ENCODE measurements at places on chromosomes 3 and 15.

- DNase-seq = no peak
These were observed 79.1 kb upstream of the ABI3BP start for GRCh38 chr3:101072300-101072699.

DNA sequence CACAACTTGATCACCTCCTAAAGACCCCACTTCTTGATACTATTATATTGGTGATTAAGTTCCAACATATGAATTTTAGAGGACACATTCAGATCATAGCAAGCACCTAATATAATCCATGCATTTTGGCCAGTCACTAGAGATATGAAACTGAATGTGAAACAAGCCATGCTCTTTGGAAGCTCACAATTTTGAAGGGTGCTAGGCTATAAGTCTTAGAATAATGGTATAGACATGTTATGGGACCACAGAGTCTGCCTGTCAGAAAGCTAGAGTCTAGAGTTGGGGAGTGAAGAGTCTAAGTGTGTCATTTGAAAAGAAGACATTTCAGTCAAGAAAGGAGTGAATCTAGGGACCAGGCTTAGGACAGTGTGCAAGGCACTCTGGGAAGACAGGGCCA is 186.4 kb upstream of the SLC24A5 start:
- no peak for DNase-seq

- DNase-seq = no peak
These were observed 111.9 kb upstream of the TSC22D2 start for GRCh38 chr3:150296123-150296735.

- no peak for DNase-seq
These were observed 166.2 kb downstream of the CHDH start for GRCh38 chr3:53680028-53680427.

- no peak for DNase-seq
These were observed 68.9 kb downstream of the EPHB1 start for GRCh38 chr3:134863915-134864314.

DNA sequence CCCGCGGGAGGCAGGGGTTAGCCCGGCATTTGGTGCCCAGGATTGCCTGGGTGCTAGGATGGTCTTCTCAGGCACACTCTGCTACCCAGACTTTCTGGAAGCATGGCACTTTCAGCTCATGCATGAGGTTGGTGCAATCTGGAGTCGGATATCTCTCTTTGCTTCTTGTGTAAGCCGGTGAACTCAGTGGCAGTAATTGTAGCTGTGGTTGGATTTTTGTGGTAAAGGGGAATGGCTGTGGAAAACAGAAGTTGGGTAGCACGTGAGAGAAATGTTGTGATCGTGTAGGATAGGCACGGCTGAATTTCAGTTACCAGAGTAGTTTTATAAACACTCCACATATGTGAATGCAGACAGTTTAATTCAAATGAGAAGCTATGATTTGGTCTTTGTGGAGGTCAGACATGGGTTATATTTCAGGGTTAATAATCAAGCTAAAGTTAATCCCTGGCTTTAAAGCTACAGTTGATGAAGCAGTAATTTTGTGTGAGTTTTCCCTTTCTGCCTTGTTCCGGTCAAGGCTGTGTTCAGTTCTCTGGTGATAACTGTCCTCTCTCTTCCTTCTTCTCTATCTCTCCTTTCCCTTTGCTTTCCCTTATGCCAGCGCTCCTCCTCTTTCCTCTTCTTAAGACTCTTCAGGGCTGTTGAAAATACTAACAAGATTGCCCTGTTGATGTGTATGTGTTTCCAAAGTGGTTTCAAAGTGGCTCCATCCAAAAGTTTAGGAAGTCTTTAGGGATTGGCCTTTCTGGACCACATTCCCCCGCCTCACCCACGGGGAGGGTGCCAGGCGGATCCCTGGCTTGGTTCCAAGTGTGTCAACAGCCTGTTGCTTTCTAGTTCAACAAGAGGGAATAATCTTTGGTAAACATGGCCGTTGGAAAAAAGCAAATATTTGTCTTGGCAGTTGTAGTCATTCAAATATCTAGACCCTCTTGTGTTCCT is 404.6 kb upstream of the C2CD4B start:
- no peak for DNase-seq

GRCh38 chr15:72861354-72861910 is 77.9 kb upstream of the ADPGK start:
- no peak for DNase-seq

GRCh38 chr3:40162616-40163015 is 146.9 kb upstream of the EIF1B start:
- DNase-seq = no peak

DNA sequence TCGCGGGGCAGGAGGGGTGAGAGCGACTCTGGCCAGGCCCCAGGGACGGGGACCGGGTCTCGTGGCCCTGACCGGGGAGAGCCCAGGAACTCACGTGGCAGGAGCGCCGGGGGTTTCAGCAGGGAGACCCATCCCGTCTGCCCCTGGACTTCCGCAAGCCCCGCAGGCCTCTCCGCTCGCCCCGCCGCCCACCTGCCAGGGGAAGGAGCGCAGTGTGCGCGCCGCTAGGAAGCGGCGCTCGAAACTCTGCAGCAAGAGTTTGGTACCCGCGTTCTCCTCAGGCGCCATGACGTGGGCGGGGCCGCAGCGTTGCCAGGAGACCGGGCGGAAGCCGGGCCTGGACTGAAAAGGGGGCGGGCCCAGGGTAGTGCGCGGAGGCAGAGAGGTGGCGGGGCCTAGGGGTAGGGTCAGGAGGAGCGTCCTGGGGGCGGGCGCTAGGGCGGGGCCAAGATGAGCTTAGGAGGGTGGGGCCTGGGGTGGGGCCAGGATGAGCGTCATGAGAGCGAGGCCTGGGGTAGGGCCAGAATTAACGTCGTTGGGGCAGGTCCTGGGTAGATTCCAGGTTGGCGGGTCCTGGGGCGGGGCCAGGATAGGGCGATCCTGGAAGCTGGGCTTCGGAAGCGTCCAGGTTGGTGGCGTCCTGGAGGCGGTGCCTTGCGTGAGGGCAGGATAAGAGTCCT is 29.7 kb downstream of the ALG1L2 start:
- peak; percentile 98 for DNase-seq

DNA sequence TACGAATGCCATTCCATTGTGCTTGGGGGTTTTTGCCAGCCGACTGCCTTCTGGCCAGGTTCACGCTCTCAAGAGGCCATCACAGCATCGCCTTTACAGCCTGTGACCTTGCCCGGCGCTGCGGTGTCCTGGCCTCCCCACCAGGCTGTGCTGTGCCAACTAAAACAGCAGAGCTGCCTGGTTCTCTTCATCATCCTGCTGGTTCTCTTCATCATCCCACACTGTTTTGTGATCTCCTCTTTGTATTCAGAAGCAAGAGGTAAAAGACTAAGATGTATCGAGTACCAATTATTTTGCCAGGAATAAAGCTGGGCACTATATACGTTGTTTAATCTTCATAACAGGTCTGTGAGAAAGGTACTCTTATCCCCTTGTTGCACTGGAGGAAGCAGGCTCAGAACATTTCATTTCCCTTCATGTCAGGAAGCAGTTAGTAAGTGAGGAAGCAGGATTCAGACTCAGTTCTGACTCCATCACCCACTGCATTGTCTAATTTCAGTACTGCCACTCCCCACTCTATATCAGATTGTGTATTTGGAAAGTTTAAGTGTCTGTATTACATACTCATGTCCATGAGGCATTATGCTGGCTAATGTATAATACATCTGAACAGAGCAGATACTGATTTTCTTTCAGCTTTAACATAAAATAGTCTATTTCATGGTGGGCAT is 92.7 kb downstream of the LRRC28 start:
- DNase-seq = peak; percentile 57

- DNase-seq = no peak
These were observed 34.1 kb downstream of the CEP19 start for GRCh38 chr3:196677931-196678330.

DNA sequence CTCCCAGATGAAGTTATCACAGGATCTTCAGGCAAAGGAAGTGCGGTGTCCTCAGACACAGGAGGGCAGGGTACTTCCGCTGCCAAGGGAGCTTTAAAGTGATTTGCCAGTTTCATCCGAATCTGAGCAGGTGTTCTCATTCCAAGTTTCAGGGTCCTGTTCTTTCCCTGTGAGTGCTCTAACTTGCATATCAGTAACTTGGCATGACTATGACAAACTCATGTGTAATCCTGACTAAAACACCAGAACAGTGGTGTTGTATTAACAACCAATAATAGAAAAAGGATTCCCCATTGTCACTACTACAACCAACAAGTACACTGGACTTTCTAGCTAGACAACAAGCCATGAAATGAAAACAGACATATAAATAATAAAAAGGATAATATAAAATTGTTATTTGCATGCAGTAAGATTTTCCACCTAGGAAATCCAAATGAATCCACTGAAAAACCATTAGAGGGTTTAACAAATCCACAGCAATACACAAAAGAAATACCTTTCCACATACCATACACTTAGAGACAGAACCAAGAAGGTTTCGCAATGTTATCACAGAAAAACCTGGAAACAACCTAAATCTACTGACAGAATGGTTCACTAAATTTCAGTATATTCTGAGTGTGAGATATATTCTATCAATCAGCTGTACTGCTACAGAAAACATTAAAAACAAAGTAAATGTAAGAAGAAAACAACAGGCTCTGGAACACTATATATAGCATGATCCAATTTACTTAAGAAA is 40.9 kb upstream of the RPL35A start:
- no peak for DNase-seq

- DNase-seq = no peak
These were observed 173.6 kb downstream of the PPM1L start for GRCh38 chr3:160929595-160929994.

DNA sequence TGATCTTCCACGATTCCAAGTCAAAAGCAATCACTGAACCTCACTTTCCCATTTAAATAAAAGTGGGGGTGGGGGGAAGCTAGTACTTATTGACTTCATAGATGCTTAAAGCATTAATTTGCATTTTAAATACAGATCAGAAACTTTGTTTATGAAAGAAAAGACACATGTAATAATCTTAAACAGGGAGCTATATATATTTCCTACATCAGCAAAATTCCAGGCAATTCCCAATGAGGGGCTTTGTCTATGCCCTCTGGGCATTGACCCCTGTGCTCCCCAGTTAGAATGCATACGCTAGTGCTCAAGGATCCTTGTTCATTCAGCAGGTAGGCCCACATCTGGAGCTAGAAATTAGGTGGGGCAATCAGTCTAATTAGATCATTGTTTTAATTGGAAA is 20.0 kb downstream of the SERPINI2 start:
- DNase-seq = no peak

GRCh38 chr3:6282918-6283317 is 578.0 kb upstream of the GRM7 start:
- DNase-seq = no peak

- no peak for DNase-seq
These were observed 3.6 kb upstream of the IGDCC4 start for GRCh38 chr15:65426216-65426853.

GRCh38 chr15:76347482-76348055 is 11.0 kb downstream of the ISL2 start:
- DNase-seq = no peak

GRCh38 chr3:14847613-14848541 is 29.1 kb downstream of the FGD5 start:
- no peak for DNase-seq

GRCh38 chr3:139715743-139716360 is 38.1 kb upstream of the NMNAT3 start:
- no peak for DNase-seq

DNA sequence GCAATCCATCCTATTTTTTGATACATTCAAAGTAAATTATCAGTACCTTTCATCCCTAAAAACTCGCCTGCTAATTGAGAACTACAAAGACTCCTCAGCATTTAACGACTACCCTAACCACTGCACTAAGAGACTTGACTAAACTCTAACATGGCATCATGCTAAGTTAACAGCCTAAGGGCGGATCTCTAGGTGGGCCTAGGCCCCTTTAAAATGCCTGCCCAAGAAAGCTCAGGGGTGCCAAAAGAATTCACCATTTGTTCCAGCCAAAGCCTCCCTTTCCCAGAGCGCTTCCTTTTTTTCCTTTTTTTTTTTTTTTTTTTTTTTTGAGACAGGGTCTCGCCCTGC is 568 bp upstream of the NEK4 start:
- no peak for DNase-seq

DNA sequence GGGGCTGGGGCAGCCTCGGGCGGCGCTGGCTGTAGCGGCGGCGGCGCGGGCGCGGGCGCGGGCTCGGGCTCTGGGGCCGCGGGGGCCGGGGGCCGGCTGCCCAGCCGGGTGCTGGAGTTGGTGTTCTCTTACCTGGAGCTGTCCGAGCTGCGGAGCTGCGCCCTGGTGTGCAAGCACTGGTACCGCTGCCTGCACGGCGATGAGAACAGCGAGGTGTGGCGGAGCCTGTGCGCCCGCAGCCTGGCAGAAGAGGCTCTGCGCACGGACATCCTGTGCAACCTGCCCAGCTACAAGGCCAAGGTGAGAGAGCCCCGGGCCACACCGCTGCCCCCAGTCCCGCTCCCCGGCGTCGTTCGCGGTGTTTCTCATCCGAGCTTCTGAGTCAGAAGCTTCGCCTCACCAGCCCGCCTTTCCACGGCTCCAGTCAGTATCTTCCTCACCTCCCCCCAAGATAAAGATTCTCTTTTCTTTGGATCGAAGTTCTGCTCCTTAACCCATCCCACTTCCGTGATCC is 600 bp downstream of the FBXO45 start:
- peak; percentile 58 for DNase-seq

DNA sequence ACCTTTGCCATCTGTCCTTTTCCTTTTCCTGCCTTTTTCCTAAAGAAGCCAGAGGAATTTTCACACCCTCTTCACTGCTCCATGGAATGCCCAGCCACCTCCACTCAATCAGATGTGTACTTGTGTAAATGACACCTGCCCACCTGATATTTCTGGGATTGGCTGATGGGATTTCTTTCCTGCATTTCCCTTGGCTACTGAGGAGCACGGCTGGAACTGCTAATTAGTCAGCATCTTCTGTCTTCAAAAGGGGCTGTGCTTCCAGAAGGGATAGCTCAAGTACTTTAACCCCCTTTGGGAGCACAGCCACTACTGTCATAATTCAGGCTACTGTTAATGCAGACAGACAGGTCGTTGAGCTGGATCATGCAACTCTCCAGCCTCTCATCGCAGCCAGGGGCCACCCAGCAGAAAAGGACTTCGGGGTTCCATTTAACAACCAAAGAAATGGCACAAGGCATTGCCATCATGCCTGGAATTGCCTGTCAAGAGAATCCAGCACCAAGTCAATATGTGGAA is 38.6 kb downstream of the MGLL start:
- no peak for DNase-seq

GRCh38 chr15:45646220-45646619 is 11.4 kb downstream of the SQOR start:
- DNase-seq = no peak

DNA sequence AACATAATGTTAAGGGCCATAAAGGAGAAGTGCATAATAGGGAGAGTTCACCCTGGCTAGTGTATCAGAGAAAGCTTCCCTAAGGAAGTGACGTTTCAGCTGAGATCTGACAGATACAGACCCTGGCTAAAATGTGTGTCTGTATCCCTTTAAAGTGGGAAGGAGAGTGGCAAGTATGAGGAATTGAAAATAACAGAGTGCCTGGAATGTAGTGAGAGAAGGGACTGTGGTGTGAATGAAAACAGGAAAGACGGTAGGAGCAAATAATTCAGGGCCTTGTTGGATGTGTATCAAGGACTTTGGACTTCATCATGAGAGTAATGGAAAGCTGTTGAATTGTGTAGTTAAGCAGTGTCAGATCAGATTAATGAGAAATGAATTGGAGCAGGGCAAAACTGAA is 30.5 kb downstream of the NEO1 start:
- DNase-seq = no peak

- no peak for DNase-seq
These were observed 236.0 kb downstream of the UBE2E2 start for GRCh38 chr3:23439080-23439479.

Measured in activated T-cell treated with anti-CD3 and anti-CD28 coated beads, Interleukin-2, amount 50 U/mL, for 48 hours (primary cell).